ENCODE measurements at places on chromosomes 7 and 10.

DNA sequence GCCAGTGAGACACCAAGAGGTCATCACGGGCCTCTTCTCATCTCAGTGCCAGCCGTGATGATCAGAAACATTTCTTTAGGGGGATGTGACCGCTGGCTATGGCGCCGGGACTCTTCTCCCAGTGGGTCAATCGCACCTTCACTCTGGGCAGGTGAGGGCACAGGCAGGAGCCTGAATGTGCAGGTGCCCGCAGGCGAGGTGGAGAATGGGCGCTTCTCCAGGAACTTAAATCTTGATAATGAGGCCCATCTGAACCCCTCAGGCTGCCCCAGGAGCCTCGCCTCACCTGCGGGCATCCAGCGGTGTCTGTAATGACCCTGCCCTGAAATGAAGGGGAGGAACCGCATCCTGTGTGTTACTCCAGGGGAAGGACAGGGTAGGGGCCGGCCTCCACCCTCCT, 204.7 kb downstream of the ADARB2 start:
- DNase-seq = no peak

GRCh38 chr7:3564231-3564630, 263.2 kb downstream of the SDK1 start:
- DNase-seq = no peak

DNA sequence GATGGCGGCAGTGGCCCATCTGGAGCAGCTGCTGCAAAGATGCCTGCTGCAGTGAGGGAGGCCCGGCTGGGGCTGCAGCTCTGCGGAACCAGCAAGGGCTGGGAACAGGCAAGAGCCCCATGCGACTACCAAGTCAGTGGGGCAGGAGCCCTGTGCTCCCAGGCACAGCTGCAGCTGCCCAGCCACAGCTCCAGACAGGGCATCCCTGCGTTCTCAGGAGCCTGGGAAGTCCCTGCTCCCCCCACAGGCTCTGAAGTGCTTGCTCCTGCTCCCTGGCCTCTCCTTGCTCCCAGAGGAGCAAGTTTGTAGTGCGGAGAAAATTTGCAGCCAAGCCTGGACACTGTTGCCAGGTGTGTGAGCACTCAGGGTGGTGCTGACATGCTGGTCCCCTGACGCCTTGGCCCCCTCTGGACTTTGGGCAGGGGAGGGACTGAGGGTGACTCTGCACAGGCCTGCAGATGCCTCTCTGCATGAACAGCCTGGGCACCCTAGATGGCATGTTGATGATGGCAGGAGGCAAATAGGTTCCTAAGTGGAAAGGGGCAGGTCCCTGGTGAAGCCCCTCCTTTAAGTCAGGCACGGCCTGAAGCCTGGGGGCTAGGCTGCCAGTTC, 105.6 kb downstream of the LYZL1 start:
- no peak for DNase-seq

- no peak for DNase-seq
Observed at GRCh38 chr10:117005527-117006055, 604 bp upstream of the SHTN1 start.

- no peak for DNase-seq
Observed at GRCh38 chr10:75880031-75880775, 448.8 kb downstream of the LRMDA start.

GRCh38 chr7:37495574-37496184, 47.0 kb upstream of the ELMO1 start:
- no peak for DNase-seq

GRCh38 chr10:68155615-68156210, 46.4 kb downstream of the MYPN start:
- DNase-seq = no peak

DNA sequence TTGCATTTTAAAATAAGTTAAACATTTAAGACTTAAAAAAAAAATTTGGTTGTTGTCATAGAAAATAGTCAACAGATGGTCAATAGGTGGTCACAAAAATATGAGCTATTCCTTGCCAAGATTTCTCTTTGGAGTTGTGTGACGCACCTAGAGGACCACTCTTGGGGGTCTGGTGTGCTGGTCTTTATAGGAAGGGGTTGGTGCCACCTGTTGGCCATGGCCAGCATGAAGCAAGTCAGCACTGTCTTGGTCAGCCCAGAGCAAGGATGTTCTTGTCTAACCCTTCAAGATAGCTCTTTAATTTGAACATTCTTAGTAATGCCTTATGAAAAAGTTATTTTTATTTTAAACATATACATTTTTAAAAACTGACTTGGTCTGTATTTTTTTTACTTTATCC, 267.9 kb upstream of the CNTNAP2 start:
- DNase-seq = no peak

GRCh38 chr10:49446031-49446430, 50.1 kb upstream of the DRGX start:
- no peak for DNase-seq

DNA sequence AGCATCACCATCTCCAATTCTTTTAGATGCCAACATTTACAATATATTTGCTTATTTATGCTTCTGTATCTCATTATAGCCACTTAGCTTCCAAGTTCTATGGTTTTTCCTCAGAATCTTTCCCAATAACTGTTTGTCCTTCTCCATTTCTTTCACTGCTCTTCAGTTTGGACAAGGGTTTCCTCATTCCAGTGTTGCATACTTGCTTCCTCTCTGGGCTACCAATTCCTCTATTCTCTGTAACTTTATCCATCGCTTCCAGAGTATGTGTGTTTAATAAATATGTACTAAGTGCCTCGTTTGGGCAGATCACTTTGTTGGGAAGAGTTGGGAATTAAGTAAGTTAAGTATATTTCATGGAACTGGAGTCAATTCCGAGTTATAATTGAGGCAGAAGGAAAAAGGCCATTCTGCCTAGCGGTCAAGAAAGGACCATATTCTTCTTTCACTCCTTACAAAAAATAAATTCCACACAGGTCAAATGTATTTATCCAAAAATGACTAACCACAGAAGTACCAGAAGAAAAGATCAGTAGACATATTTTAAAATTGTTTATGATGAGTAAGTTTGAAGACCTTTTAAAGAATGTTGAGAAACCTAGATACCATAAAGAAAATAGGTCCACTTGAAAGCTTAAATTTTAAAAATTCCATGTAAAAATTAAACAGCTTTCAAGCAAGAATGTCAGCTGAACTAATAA, 10.8 kb downstream of the STAMBPL1 start:
- no peak for DNase-seq

DNA sequence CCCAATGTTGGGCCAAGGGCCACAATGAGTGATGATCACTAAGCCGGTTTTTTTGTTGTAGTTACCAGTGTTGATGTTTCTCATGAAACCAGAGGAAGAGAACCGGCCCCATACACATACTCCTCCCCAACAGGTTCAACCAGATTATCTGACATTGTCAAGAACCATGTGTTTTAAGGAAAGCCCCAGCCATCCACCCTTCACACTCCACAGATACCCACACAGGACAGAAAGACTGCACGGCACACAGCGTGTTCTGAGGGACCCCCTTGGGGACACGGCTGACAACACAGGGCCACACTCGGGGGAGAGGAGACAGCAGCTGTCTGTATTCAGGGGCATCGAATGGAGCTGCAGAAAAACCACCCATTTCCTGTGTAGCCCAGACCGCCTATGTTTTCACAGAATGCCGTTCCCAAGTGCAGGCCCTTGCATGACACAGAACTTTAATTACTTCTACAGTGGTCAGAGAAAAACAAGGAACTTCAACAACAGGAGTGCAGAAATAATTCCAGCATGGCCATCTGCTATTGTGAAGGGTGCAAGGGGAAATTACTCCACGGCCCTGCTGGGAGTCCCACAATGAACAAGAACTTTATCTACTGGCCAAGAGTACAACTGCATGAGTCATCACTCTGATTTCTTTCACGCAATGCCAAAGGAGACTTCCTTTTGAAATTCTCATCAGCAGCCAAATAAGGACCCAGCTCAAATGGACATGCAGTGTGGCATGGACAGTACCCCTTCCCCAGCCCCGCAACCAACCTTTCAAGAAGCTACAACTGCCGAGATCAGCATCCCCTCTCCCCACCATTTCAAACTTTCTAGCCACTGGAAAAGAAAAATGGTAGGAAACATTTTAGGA, 2.3 kb downstream of the KLF6 start:
- no peak for DNase-seq

DNA sequence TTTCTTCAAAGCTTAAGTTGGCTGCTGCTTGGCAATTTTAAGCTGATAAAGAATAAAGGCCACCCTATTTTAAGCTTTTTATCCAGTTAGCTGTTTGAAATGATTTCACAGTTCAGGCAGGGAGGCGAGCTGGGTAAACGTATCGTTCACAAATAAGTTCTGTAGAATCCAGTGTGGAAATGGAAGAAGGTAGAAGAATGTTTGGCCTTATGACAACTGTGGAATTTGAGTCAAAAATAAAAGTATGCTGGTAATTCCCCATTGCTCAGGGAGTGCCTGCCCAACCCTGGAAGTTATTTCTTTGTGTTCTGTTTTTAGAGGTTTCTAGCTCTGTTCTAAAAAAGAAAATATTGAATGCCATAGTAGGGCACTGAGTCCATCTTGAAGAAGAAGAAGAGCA, 113.1 kb downstream of the ARL4A start:
- no peak for DNase-seq

DNA sequence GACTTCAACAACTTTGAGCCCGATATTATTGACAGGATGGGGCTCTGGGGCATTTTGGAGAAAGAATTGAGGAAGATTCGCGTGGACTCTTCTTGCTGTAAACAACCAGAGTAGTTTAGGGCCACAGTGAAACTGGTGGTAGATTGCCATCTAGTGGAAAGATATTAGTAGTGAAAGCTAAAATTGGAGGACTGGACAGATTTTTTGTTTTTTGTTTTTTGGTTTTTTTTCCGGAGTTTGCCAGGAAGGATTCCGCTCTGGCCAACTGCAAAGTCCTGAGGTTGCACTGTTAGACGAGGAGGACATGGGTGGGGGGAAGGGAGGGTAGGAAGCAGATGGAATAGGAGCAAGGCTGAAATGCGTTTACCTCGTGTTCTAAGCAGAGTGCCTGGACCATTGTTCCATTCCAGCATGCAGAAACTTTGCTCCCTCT, 11.7 kb downstream of the NOBOX start:
- no peak for DNase-seq

All from stimulated activated CD4-positive, alpha-beta T cell treated with anti-CD3 and anti-CD28 coated beads, Interleukin-15, amount 100 ng/mL, for 1 hour (primary cell).